ENCODE measurements at places on chromosomes 1 and 21.

DNA sequence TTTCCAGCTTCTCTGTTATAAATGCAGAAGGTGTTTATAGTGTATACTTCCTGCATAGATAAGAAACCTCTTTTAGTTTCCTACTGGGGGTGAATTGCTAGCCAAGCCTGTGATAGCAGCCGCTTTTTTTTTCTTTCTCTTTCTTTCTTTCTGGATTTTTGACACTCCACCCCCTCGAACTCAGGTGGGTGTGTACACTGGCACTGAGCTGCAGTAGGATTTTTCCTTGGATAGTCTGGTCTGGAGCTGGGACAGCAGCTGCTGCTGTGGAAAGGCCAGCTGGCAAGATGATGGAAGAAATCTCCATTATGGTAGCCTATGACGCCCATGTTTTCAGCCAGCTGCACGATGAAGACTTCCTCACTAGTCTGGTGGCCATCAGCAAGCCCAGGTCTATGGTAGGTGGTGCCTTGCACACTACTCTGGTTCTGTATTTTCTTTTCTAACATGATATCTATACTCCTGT lies 122.5 kb upstream of the CACYBP start:
- DNase-seq = no peak

- no peak for DNase-seq
Measured at GRCh38 chr1:233625087-233625486, 11.2 kb downstream of the KCNK1 start.

GRCh38 chr1:95278173-95279006 lies 44.4 kb downstream of the RWDD3 start:
- DNase-seq = no peak

DNA sequence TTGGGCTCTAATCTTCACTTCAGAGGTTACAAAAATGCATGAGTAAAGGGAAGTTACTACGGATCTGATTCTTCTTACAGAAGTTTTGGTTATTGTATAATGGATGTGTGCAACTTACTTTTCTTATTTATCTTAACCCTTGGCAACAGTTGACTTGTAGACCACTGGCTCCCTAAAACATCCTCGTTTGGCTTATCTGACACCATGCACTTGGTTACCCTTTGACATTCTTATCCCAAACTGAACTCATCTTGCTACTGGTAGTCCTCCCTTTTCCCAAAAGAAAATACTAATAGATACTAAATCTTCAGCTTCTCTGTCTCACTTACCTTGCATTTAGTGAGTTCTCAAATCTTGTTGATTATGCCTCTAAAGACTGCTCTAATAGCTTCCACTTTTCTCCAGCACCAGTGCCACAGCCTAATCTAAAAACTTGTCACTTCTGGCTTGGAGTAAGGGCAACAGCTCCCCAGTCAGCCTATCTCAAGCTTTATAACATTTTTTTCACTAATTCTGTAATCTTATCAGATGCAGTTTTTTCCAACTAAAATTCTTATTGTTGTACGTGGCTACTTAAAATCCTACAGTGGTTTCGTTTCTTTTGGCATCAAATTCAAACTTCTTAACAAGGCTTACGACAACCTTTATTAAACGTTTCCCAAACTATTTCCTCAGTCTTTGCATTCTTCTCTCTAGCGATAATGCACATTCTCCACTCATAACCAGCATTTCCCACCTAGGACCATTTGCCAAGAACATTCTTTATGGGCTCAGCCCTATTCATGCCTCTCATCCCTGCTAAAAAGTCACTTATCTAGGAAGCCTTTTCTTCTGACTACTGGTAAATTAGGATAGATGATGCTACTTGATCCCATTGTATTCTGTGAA lies 204.2 kb downstream of the KCNT2 start:
- no peak for DNase-seq

DNA sequence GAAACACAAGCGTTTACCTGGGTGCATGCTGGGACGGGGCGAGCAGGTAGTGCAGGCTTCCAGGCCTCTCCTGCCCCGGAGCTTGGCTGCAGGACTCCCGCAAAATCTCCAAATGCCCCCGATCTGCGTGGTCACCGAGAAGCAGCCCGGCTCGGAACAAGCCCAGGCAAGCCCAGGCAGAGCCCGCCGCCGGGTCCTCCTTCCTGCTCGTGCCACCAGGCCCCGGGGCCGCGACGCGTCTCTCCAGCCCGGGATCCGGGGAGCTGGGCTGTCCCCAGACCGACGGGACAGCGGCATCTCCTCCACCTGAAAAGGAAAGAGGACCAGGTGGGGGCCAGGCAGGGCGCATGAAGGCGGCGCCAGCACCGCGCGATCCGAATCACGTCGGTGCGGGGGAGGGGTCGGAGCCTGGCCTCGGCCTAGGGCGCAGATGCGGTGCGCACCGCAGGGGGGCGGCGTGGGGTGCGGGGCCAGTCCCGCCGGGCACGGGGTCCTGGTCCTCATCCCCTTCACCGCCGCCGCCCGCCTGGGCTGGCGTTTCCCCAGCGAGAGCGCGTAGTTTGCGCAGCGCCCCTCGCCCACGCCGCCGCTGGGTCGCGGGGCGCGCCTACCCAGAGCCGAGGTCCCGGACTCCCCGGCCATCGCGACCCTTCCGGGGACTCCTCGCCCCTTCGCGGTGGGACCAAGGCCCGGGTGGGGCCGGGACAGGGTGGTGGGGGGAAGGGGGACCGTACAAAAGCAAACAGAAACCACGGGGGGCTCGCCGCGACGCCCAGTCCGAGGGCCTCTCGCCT lies 52.4 kb upstream of the H6PD start:
- peak; percentile 73 for DNase-seq
